ENCODE measurements at places on chromosomes 1 and 21. TPM values are rescaled to one million over a fixed set of nuclear protein-coding genes. Genes with fewer than 3 reads are reported as not detected.

DNA sequence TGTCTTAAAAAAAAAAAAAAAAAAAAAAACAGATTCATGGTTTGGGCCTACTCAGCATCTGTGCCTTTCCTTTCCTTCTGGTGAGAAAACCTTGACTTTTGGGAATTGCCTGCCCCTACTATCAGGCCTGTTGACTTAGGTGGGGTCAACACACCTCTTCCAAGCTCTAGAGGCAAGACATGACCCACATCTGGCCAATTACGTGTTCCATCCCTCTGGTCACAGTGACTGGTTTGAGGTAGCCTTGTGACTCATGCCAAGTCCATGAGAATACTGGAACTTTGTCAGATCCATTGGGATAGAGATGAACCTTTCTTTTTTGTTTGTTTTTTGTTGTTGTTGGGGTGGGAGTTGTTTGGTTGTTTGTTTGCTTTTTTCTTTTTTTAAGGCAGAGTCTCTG, 37.3 kb upstream of the KHDRBS1 start:
- H3K36me3 ChIP-seq = no peaks in the 10 kb centered on the region
- no peak overlapping the region for H3K4me3 ChIP-seq
- no peaks in the 10 kb centered on the region for H3K4me1 ChIP-seq
- DNase-seq = no peak
- no peak overlapping the region for H3K27ac ChIP-seq

DNA sequence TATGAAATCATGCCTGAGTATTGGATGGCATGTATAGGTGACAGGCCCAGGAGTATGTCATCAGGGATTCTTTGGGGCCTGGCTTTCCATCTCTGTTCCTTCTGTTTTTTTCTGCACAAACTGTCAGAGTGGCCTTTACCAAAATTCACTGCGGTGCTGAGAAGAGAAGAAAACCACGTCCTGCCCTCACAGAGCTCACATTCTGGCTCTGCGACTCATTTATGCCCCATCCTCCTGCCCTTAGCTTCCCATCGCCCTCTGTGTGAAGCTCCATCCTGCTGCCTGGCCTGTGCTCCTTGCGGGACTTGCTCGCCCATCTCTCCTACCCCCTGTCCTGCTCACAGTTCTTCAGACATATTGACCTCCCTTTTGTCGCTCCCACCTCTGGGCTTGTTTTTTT, 73.4 kb downstream of the HUNK start:
- no peak overlapping the region for H3K27ac ChIP-seq
- H3K4me3 ChIP-seq = no peak overlapping the region
- H3K36me3 ChIP-seq = no peaks in the 10 kb centered on the region
- H3K4me1 ChIP-seq = peaks cover 5% of the 10 kb centered on the region

- H3K27me3 ChIP-seq = no peaks in the 10 kb centered on the region
- DNase-seq = no peak
- no peak overlapping the region for H3K4me3 ChIP-seq
Measured at GRCh38 chr1:35281565-35281964, 13.1 kb downstream of the ZMYM4 start.

DNA sequence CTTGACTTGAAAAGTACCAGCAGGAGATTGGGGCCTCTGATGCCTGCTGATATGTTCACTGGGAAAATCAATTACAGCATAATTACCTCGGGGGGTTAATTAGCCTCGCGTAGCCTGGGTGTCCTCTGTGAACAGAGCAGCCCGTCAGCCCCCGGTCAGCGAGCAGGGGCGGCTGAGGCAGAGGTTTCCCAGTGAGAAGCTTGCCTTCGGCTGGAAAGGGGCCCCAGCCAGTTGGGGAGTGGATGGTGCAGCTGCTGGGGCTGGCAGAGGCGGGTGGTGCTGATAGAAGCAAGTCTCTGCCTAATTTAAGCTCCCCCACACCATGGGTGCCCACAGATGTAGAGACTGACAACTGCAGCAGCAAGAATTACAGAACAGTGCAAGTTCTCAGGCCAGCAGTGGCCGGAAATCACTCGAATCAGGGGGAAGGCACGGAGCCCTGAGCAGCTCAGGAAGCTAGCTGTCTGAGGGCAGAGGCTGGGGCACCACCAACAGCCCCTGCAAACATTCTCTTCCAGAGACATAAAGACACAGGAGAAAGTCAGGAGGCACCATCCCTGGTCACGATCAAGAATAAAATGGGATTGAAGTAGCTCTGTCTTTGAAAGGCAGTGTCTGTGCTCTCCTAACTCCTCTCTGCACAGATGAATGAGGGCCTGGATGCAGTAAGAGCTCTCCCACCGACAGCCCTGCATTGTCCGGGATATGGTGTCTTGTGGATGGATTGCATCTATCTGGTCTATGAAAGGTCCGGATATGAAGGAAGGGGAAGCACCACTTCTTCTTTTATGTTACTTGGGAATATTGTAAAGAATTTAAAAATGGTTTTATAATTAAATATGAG, 166.5 kb upstream of the CD34 start:
- no peaks in the 10 kb centered on the region for H3K36me3 ChIP-seq
- no peak for DNase-seq
- no peaks in the 10 kb centered on the region for H3K4me1 ChIP-seq
- no peak overlapping the region for H3K4me3 ChIP-seq
- H3K27ac ChIP-seq = no peak overlapping the region
- peaks cover 58% of the 10 kb centered on the region for H3K27me3 ChIP-seq

GRCh38 chr1:94805912-94806311, 14.2 kb upstream of the SLC44A3 start:
- DNase-seq = peak; percentile 58
- no peak overlapping the region for H3K27ac ChIP-seq
- peaks cover 3% of the 10 kb centered on the region for H3K4me1 ChIP-seq
- no peak overlapping the region for H3K4me3 ChIP-seq
- no peaks in the 10 kb centered on the region for H3K36me3 ChIP-seq
- H3K27me3 ChIP-seq = no peaks in the 10 kb centered on the region

GRCh38 chr1:230807029-230807428, 59.8 kb downstream of the CAPN9 start:
- H3K4me1 ChIP-seq = no peaks in the 10 kb centered on the region
- no peak overlapping the region for H3K4me3 ChIP-seq
- H3K27me3 ChIP-seq = no peaks in the 10 kb centered on the region
- H3K36me3 ChIP-seq = no peaks in the 10 kb centered on the region
- no peak overlapping the region for H3K27ac ChIP-seq
- DNase-seq = no peak

DNA sequence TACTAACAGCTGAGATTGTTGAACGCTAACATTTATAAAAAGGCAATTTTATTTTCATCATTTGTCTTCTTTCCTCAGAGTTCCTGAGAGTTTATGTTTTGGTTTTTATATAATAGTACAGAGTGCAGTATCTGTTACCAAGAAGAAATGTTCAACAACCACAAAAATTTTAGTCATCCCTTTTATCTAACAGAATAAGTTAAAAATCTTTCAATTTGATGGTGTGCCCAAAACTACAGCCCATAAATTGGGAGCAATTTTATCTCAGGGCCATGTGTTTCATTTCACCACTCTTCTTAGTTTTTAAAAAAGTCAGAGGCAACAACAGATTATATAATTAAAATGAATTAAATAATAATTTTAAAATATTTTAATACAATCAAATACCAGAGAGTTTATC, 37.1 kb downstream of the NEXN start:
- H3K27me3 ChIP-seq = no peaks in the 10 kb centered on the region
- H3K4me1 ChIP-seq = no peaks in the 10 kb centered on the region
- H3K36me3 ChIP-seq = no peaks in the 10 kb centered on the region

DNA sequence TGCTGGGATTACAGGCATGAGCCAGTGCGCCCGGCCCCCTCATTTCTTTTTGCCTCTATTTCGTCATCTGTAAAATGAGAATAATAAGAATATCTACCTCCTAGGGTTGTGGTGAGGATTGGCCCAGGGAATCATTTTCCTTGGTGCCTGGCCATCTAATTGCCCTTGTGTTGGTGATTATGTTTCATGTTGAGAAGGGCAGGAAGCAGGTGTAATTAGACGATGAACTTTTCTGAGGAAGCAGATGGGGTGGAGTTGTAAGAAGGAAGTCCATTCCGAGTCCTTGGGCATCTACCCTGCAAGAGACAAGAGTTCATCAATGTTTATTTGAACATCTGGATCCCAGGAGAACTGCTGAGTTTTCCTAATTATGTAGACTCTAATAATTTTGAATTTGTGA, 38.7 kb upstream of the NEK2 start:
- peaks cover 4% of the 10 kb centered on the region for H3K4me1 ChIP-seq
- H3K36me3 ChIP-seq = no peaks in the 10 kb centered on the region
- DNase-seq = no peak
- H3K27me3 ChIP-seq = no peaks in the 10 kb centered on the region

DNA sequence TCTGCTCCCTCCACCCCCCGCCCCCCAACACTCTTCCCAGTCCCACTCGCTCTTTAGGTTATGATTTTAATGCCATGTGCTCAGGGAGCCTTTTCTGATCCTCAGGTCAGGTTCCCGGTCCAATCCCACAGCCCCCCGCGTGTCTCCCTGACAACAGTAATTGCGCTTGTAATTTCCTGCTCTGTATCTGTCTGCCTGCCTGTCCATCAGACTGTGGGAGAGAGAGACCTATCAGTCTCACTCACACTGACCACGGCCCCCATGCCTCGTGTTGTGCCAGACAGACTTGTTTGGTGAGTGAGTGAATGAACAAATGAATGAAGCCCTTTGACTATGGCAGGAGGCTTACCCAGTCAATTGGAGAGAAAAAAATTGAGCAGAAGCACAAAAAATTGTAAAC, 50.8 kb upstream of the ECE1 start:
- peaks cover 25% of the 10 kb centered on the region for H3K4me1 ChIP-seq
- no peak overlapping the region for H3K27ac ChIP-seq
- no peaks in the 10 kb centered on the region for H3K27me3 ChIP-seq
- no peaks in the 10 kb centered on the region for H3K36me3 ChIP-seq

DNA sequence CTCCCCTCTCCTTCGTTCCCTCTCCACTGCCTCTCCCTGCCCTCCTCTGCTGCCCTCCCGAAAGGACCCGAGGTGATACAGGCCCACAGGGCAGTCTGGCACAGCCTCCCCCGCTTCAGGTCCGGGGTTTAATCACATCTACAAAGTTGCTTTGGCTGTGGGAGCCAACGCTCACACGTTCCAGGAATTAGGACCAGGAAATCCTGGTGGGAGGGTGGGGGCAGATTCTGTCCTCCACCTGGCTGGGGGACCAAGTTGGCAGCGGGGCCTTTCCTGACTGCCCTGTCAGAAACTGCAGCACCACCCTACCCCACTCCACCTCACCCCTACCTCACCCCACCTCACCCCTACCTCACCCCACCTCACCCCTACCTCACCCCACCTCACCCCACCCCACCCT, 95.1 kb downstream of the WDR4 start:
- no peak for DNase-seq
- no peak overlapping the region for H3K4me3 ChIP-seq
- no peaks in the 10 kb centered on the region for H3K36me3 ChIP-seq
- no peaks in the 10 kb centered on the region for H3K4me1 ChIP-seq

DNA sequence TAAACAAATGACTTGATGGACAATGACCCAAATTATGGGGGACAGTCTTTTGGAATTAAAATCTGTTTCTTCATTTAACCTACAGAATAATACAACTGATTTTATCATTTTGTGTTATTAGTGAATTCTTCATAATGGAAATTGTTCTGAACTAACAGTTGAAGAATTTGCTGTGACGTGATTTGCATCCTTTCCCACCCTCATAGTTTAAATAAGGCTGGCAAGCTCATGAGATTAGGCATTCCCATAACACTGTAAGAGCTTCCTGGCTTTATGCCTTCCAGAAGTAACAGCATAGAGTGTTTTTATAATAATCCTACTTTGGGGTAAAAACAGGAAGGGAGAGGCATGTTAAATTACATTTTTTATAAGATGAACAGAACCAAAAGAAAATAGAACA, 95.7 kb downstream of the ATP6V1G3 start:
- no peaks in the 10 kb centered on the region for H3K27me3 ChIP-seq
- no peak overlapping the region for H3K4me3 ChIP-seq
- no peak for DNase-seq
- H3K27ac ChIP-seq = no peak overlapping the region
- H3K36me3 ChIP-seq = no peaks in the 10 kb centered on the region

DNA sequence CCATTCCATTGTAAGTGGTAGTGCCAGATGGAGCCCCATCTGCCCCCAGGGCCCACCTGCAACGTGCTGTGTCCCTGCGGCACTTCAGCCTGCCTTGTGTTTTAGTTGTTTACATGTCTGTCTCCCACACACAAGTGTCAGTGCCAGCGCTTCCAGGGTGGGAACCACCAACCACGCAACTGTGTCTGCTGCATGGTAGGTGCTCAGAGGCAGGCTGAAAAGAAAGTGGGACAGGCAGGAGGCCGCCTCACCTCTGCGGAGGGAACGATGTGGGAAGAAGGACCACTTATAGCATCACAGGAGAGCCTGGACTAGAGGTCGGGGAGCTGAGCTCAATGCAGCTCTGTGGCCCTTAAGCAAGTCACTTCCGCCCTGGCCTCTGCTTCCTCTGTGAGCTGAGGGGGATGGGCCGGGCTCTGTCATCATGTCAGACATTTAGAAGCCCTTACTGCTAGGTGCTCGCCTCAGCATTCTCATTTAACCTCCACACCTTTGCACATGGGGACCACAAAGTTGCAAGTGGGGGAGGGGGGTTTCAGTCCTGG, 17.9 kb downstream of the SLC9A1 start:
- H3K27ac ChIP-seq = peak overlapping the region; percentile 87
- peak; percentile 78 for DNase-seq

DNA sequence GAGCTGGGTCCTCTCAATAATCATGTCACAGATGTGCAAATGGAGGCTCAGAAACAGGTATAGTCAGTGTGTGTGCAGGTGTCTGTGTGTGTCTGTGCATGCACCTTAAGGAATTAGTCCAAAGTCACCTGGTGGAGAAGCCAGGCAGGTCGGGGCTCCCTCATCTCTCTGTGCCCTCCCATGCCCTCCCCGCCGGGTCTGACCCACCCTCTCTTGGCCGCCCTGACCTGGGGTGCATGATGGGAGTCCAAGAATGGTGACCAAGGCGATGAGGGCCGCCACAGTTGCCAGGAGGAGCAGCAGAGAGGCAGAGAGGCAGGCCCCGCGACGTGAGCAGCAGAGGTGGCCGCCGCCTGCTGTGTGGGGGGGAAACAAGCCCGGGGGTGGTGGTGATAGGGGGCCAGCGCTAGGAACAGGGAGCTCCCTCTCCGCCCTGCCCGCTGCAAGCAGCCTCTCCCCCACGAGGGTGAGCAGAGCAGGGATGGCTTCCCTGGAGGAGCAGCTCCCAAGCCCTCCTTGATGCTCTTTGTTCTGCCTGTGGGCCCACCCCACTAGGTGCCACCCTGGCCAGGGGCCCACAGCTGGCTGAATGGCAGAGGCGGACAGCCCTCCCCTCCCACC, 3.9 kb downstream of the LDLRAD1 start:
- no peak overlapping the region for H3K27ac ChIP-seq
- no peak overlapping the region for H3K4me3 ChIP-seq
- no peaks in the 10 kb centered on the region for H3K36me3 ChIP-seq
- H3K27me3 ChIP-seq = peaks cover 63% of the 10 kb centered on the region
- no peak for DNase-seq
- no peaks in the 10 kb centered on the region for H3K4me1 ChIP-seq

DNA sequence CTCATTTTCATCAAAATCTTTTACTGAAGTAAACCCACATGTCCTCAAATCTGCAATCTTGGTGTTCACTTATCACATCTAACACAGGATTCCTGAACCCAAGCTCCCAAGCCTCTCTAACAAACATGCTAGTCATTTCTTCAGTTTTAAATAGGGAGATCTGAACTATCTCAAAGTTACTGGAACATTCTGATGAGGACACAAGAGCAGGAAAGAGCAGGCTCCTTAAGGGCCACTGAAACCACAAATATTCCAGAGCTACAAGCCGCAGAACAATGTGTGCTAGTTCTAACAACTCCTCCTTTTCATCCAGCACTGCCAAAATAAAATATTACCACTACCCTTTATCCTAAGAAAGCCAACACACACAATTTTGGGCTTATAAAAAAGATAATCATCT, 38.9 kb downstream of the WARS2 start:
- H3K27me3 ChIP-seq = no peaks in the 10 kb centered on the region
- no peak overlapping the region for H3K27ac ChIP-seq
- H3K4me1 ChIP-seq = no peaks in the 10 kb centered on the region
- H3K36me3 ChIP-seq = no peaks in the 10 kb centered on the region

Gene ACTL8
- polyA plus RNA-seq = 2.5 TPM

Gene CCDC17
- polyA plus RNA-seq = 1.6 TPM

Gene ST6GALNAC3
- polyA plus RNA-seq = not detected

Measured in K562 (cell line).